Calu3 (cell line): ENCODE measurements at places on chromosomes 3 and 15. TPM values are rescaled to one million over a fixed set of nuclear protein-coding genes. Genes with fewer than 3 reads are reported as not detected.
A peak's percentile ranks its signal among the peaks of the same experiment; 100 is the strongest.

Gene PLSCR5
- total RNA-seq, result not detected in 2 replicates

Gene ALDH1A2
- total RNA-seq, result 219 and 231 TPM in 2 replicates

Gene C3orf20
- total RNA-seq, result 0.28 and 0.39 TPM in 2 replicates

GRCh38 chr3:136604961-136605360, 147.2 kb downstream of the STAG1 start:
- DNase-seq, result no peak
- no peaks in the 10 kb centered on the region for H3K27me3 ChIP-seq
- H3K36me3 ChIP-seq, result no peaks in the 10 kb centered on the region
- peak overlapping the region; percentile 0 for H3K27ac ChIP-seq

DNA sequence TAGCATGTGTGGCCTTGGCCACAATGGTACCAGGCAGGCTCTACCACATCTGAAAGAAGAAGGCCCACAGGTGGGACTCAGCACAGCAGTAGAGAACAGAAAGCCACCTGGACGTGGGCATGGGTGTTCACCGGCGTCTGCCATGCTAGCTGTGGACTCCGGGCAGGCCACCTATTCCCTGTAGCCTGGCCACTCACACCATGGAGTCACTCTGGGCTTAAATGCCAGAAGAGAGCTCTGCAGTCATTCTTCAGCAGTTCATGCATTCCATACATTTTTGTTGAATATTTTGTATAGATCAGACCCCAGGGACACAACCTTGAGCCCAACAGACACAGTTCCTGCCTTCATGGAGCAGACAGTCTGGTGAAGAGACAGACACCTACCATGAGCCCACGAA, 138.6 kb downstream of the SRGAP3 start:
- no peak overlapping the region for H3K4me3 ChIP-seq
- H3K27ac ChIP-seq, result no peak overlapping the region
- DNase-seq, result no peak
- H3K27me3 ChIP-seq, result peaks cover 25% of the 10 kb centered on the region
- H3K4me1 ChIP-seq, result no peaks in the 10 kb centered on the region

DNA sequence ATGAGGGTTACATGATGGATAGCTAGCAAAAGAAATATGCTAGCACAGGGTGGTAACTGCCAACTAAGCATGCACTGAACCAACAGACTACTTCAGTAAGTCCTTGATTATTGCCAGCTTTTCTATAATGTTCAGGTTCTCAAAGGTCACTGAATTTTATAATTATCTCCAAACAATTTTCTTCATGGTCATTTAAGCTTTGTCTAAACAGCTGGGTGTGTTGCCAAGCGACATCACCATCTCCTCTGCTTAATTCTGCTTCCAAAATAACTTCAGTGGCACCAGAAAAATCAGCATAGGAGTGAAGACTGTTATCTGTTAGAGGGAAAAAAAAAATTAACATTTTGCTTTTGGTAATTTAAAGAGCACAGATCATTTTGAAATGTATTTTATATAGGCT, 54.6 kb upstream of the TOP2B start:
- H3K27me3 ChIP-seq, result no peaks in the 10 kb centered on the region
- no peak for DNase-seq
- no peak overlapping the region for H3K27ac ChIP-seq
- H3K4me1 ChIP-seq, result no peaks in the 10 kb centered on the region

GRCh38 chr15:39542385-39543065, 38.4 kb upstream of the THBS1 start:
- no peaks in the 10 kb centered on the region for H3K36me3 ChIP-seq
- H3K27ac ChIP-seq, result no peak overlapping the region
- DNase-seq, result no peak
- H3K27me3 ChIP-seq, result no peaks in the 10 kb centered on the region

- no peak overlapping the region for H3K27ac ChIP-seq
- H3K36me3 ChIP-seq, result peaks cover 27% of the 10 kb centered on the region
- peaks cover 25% of the 10 kb centered on the region for H3K4me1 ChIP-seq
- H3K4me3 ChIP-seq, result no peak overlapping the region
- DNase-seq, result no peak
Observed at GRCh38 chr3:12487786-12488185, 3.5 kb downstream of the TSEN2 start.

- no peaks in the 10 kb centered on the region for H3K27me3 ChIP-seq
- H3K4me3 ChIP-seq, result no peak overlapping the region
- no peaks in the 10 kb centered on the region for H3K36me3 ChIP-seq
Observed at GRCh38 chr3:170429050-170429449, 10.4 kb downstream of the CLDN11 start.

DNA sequence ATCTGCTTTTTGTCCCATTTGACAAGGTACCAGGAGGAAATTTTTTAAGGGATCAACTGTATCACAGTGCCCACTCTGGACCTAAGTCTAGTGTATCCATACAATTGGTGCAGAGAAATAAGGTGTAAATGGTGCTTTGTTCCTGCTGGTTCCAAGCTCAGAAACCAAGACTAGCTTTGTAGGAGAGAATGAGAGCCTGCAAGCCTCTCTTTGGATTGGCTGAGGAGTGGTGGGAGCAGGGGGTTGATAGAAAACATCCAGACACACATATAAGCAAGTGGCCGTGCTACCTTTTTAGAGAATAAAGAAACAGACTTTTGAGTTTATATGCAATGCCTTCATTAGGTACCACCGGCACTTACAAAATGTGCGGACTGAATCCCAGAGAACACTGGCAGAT, 45.8 kb downstream of the ARPP21 start:
- DNase-seq, result no peak
- no peak overlapping the region for H3K4me3 ChIP-seq
- no peaks in the 10 kb centered on the region for H3K36me3 ChIP-seq
- no peak overlapping the region for H3K27ac ChIP-seq

GRCh38 chr15:55654561-55655031, 66.5 kb upstream of the PYGO1 start:
- H3K27me3 ChIP-seq, result no peaks in the 10 kb centered on the region
- DNase-seq, result no peak
- no peak overlapping the region for H3K27ac ChIP-seq
- H3K36me3 ChIP-seq, result no peaks in the 10 kb centered on the region
- no peak overlapping the region for H3K4me3 ChIP-seq

DNA sequence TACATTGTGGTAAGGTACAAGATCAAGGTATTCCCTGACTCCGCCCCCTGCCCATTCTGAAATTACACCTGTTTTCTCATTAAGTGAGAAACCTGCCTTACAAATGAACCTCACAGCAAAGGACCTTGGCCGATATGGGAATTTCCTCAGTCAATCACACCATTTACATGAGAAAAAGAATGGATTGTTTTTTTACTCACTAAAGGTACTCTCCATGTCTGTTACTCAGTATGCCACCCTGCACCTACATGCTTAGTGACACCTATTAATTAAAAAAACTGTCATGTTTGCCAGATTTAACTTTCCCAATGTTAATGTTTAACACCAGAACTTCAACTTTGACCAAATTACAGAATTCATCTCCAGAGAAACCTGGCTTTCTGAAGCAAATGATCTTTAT, 62.0 kb downstream of the ESYT3 start:
- H3K27me3 ChIP-seq, result no peaks in the 10 kb centered on the region
- H3K27ac ChIP-seq, result no peak overlapping the region
- no peak overlapping the region for H3K4me3 ChIP-seq
- H3K36me3 ChIP-seq, result peaks cover 15% of the 10 kb centered on the region
- peaks cover 14% of the 10 kb centered on the region for H3K4me1 ChIP-seq

DNA sequence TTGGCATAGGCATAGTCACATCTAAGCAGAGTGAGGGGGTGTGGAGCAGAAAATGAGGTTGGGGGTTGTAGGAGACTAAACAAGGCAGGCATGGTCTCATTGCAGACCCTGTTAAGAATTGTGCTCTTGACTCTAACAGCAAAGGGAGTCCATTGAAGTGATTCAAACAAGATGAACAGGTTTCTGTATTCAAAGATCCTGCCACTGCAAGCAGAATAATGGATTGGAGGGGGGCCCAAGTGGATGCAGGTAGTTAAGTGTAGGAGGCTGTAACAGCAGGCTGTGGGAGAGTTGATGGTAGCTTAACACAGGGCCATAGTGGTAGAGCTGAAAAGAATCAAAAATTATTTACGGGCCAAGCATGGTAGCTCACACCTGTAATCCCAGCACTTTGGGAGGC, 34.4 kb downstream of the CASR start:
- no peak for DNase-seq
- H3K36me3 ChIP-seq, result no peaks in the 10 kb centered on the region
- peaks cover 14% of the 10 kb centered on the region for H3K4me1 ChIP-seq
- H3K27me3 ChIP-seq, result no peaks in the 10 kb centered on the region
- H3K27ac ChIP-seq, result no peak overlapping the region
- H3K4me3 ChIP-seq, result no peak overlapping the region

DNA sequence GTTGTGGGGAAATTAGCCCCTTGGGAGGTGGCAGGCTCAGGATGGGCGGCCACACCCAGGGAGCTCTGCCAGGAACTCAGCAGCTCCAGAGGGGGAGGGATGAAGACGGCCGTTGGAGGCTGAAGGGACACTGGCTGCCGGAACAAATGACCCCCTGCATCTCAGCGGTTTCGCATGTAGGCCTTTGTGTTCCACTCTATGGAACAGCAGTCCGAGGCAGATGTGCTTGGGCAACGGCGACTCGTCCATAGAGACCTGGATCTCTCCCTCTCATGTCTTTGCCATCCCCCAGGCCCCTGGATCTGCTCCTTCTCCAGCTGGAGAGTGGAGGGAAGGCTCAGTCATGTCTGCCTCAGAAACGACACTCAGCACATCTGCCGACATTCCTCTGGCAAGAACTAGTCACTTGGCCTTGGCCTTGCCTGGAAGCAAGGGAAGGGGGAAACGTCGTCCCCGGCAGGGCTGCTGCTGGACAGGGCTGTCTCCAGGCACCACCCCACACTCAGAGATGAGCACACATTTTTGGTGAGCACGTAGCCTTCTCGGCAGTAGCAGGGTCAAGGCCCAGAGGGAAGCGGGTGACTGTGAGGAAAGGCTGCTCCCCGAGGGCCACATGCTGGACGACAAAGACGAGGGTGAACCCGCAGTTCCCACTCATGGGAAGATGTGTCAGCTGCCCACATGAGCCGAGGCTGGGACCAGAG, 83.8 kb downstream of the ASB7 start:
- H3K27ac ChIP-seq, result no peak overlapping the region
- DNase-seq, result no peak
- H3K36me3 ChIP-seq, result no peaks in the 10 kb centered on the region
- no peak overlapping the region for H3K4me3 ChIP-seq

DNA sequence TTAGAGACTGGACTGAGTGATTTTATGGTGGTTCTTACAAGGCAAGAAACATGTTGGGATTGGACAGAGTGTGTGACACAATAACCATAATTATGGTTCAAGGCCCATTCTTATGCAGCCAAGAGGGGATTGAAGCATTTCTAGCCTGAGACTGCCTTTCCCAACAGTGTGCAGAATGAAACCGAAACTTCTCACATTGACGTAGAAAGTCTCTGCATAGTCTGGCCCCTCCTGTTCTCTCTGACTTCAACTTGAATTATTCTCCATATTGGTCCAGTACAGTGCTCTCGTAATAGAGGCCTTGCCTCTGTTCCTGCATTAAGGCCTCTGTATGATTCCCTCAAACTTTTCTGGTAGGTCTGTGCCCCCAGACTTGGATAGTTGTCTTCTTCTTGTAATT, 138.3 kb downstream of the DIPK2A start:
- no peaks in the 10 kb centered on the region for H3K27me3 ChIP-seq
- no peak for DNase-seq
- H3K4me3 ChIP-seq, result no peak overlapping the region
- H3K36me3 ChIP-seq, result no peaks in the 10 kb centered on the region
- no peak overlapping the region for H3K27ac ChIP-seq
